Cerebellar nuclear complex (tissue), 1 donor: ENCODE measurements at places on chromosomes 13 and 19.

DNA sequence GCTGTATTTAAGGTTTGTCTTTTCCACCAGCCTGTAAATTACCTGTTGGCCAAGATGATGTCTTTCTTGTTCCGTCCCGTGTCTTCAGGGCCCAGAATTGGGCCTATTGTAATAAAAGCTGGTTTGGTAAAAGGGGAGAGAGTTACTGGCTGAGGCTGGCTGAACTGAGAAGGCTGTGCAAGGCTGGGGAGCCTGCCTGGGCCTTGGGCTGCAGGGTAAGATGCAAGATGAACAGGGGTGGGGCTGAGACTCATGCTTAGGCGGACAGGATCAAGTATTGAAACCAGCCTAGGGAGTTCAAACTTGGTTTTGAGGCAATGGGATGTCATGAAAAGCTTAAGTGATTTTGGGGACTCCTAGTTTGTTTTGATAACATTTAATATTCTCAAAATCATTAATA, 142.3 kb downstream of the PCCA start:
- DNase-seq: no peak

DNA sequence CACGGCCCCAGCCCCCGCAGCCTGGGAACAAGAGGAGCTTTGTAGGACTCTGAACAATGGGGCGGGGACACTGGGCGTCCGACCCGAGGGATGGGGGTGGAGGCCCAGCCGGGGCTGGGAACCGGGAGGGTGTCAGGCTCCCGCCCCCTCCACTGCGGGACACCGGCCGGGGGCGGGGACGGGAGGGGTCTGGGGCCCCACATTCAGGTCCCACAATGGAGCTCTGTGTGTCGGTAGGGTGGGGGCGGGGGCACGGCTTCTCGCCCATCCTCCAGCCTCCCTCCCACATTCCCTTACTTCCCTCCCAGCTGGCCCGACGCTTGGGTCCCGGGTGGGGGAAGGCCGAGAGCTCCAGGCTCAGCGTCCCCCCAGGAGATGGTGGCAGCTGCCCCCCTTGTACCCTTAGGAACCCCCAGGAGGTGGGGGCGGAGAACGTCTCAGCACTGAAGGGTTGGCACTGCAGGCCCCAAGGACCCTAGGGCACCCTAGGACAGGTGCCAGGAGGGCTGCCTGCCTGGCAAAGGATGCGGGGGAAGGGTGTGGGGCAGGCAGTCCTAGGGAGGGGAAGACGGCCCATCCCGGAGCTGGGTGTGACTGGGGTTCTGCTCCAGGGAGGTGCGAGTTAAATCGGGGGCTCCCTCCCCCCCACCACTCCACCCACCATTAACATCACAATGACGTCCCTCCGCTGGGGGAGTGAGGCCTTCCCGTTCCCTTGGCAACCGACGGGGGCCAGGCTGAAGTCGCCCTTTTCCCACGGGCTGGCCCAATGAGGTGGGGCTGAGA, 5.3 kb downstream of the TTYH1 start:
- no peak for DNase-seq

DNA sequence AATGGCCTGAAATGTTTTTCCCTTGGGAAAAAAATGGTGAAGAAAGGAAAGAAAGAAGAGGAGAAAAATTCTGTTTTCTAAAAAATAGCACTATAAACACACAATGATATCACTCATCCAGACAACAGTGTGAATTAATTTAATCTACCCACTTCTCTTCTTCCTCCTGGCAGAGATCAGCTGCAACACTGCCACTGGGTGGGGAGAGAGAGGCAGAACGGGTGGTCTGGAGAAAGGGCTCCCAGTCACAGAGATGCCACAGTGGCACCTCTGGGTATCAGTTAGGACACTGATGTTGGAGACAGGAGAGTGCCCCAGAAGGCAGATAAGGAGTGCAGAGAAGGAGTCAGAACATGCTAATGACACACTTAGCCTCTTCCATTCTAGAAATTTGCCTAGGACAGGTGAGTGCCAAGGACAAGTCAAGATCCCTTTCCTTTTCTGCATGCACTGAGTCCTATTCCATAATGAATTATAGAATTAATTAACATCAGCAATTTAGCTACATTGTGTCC, 168.6 kb downstream of the SUCLA2 start:
- DNase-seq: no peak

DNA sequence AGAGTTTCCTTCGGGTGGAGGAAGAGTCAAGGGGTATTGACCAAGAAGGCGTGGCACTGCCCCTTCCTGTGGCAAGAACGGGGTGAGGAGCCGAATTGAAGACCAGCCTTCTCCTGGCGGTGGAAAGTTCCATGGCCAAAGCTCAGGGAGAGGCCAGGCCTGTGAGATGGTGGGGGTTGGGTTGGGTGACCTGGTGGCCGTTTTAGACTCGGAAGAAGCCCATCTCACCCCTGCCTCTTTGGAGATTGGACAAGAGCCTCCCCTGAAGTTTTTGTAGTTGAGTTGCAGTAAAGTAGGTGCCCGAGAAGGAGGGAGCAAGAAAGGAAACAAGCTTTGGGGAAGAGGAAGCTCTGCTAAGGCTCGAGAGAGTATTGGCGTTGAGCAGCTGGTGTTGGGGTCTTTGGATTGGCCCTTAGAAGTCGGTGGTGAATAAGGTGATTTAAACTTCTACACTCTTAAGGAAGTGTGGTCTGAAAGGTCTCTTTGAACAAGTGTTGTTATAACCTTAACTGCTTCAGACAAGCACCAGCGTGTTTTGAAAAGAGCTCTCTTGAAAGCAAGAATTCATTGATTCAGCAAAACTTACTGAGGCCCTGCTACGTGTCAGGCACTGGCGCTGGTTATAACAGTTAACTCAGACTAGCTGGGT, 964 bp downstream of the SPINT2 start:
- DNase-seq: no peak

GRCh38 chr13:58953638-58954037, 1210.1 kb downstream of the DIAPH3 start:
- no peak for DNase-seq

DNA sequence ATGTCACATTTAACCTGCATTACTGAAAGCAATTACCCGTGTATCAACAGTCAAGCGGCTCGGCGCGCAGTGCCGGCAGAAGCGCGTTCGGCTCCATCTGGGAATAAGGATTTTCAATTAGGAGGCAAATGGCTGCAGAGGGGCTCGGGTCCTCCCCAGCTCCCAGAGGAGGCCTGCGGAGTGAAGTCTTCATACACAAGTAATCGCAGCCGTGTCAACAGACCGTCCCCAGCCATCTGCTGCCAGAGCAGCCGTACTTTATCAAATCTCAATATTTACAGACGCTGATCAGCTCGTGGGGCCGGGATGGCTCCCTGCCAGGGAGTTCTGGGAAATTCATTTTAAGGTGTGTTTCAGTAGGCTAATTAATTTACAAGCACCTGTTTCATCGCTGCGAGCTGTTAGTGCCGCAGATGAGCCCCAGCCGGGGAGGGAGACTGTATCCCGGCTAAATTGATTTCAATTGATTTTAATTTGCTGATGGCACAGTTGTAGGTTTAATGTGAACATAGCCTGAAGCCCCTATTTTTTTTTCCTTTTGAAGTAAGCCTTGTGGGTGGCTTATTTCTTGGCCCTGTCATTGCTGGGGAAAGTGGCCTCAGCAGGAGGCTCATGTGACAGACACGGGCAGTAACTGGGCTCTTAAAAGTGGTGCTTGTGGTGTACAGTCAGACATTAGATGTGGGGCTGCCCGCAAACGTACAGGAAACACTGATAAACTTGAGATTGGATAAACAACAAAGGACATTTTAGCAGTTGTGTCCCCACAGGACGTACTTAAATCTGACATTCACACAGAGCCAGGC, 252.7 kb downstream of the TEX29 start:
- no peak for DNase-seq

- no peak for DNase-seq
These were observed 25.3 kb upstream of the HOMER3 start for GRCh38 chr19:18966307-18966706.

- DNase-seq: no peak
These were observed 2.1 kb downstream of the CILP2 start for GRCh38 chr19:19540064-19540714.

DNA sequence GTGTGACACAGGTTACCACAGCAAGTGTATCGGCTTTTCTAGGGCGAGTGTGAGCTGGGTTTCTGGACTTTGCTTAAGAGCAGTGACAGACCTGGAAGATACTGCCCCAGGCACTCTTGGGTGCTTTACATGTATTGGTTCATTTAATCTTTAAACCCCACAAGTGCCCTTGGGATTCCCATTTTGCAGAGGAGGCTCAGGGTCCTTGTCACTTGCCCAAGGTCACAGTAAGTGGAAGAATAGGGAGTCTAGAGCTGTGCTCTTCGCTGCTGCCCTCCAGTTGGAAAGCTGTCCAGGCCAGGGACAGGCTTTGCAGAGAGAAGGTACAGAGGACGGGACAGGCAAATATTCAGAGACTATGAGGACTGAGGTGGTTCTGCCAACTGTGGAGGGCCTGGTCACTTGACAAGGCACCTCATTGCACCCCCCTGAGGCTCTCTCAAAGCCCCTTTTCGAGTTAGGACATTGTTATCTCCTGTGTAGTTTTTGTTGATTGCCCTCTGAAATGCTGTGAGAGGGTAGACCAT, 42.4 kb downstream of the BBC3 start:
- DNase-seq: no peak

- DNase-seq: no peak
These were observed 1207.8 kb downstream of the EFNB2 start for GRCh38 chr13:105327581-105328126.

DNA sequence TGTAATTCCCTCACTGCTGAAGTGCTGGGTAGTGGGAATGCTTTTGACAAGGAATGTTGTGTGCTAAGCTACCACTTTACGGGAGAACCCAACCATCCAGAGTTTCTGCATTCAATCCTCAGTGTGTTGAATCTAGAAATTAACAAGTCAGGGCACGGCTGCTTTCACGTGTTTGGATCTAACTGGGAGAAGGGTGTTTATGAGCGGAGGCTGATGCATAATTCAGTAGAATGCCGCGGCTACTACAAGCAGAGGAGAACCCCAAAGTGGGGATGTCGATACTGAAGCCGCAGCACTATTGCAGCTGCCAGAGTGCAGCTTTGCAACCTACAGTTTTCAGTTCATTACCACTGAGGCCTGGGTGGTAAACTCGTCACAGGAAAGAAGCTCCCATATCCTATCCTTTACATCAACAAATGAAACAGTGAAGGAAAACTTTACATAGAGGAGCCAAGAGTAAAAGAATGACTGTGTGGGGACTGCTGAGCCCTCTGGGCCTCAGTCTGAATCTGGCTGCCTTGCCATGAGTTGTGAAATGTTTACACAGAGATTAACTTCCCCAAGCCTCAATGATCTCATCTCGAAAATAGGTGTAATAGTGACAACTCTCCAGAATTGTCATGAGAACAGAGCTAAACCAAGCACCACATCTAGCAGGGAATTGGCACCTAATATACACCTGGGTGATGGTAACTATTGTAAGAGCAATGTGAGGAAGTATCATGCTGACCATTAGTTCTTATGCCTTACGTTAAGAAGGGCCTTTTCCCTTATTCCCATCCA, 531.7 kb downstream of the MYO16 start:
- no peak for DNase-seq

GRCh38 chr19:12987781-12988180, 7.5 kb upstream of the NFIX start:
- DNase-seq: no peak

DNA sequence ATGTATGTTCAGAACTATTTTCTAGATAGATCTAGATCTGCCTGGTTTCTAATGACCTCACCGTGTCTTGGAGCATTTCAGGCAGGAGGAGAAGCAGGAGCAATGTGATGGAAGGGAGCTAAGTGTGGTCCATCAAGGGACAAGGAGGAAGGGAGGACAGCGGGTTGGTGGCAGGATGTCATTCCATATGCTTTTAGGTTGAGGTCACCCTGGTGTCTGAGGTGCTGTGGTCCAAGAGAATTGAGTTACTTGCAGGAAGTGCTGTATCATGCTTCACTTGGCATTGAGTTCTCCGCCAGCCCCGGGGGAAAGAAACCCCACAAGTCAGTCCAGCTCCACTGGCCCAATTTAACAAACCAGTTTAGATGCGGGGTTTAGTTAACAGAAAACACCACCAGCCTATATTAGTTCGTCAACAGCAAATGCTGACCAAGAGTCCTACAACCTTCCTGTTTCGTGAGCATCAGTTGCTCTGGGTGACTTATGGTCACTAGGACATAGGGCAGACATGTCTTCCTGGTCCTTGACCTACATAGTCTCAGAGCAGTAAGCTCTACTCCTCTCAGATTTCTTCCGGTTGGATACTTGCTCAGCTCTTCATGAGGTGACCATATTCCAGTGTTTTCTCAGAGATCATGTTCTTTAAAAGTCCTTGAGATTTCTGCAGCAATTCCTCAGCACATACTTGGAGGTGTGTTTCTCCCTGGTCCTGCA, 79.4 kb downstream of the MBNL2 start:
- DNase-seq: no peak

DNA sequence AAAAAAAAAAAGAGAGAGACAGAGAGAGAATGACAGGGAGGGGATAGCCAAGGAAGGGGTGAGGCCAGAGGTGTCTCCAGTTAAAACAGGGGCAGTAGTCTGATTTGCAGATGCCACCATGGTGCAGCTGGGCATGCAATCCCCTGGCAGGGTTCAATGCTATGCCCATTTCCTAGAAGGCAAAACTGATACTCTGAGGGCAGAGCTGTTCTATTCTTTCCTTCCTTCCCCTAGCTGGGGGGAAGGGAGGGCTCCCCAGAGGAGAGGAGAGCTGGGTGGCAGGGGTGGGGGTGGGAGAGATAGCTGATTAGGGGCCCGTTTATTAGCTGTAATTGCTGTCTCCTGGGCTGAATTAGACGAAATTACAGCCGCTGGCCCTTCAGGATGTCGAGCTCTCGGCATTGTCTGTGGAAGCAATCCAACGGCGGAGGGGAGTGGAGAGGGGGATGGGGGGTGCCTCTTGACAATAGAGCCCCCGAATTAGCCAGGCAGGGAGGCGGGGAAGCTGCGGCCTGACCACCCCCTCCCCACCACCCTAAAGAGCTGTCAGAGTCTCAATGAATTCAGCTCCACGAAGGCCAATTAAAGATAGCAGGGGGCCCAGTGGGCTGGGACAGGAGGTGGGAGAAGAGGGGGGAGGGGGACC, 14.4 kb upstream of the DPP9 start:
- DNase-seq: no peak
